Ureter (tissue), 1 donor: ENCODE measurements at places on chromosomes 5 and 9. TPM values are rescaled to one million over a fixed set of nuclear protein-coding genes. Genes with fewer than 3 reads are reported as not detected.

- no peak for DNase-seq
Observed at GRCh38 chr5:68356216-68356615, 140.7 kb downstream of the PIK3R1 start.

Gene PRRX2
- total RNA-seq, result 6.5 TPM

GRCh38 chr5:11757661-11758060, 146.6 kb downstream of the CTNND2 start:
- no peak for DNase-seq

DNA sequence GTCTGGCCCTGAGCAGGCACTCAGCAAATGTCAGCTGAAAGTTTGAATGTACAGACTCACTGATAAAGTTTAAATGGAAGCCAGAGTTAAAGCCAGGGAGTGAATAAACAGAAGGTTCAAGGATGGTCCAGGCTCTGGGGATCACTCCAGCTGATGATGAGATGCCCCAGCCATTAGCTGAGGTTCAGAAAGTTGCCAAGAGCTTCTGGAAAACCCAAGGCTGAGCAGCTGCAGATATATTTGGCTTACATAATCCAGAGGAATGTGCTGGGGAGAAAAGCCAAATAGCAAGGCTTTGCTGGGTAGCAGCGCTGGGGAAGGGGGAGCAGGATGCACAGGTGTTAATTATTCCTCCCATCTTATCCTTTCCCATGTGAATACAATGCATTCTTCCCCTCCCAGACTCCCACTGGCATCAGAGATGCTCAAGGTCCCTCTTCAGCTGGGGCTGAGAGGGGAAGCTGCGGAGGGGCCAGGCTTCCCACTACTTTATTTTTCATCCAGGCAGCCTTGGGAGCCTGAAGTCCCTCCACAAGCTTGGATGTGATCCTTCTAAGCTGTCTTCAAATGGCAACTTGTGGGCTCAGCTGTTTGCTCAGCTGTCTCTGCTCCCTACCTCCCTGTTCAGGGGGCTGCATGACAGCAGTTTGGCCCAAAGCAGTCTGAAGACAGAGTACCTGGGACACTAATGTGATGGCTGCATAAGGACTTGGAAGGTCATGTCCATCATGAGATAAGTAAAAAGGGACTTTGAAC, 341.2 kb downstream of the TRIM32 start:
- DNase-seq, result no peak

DNA sequence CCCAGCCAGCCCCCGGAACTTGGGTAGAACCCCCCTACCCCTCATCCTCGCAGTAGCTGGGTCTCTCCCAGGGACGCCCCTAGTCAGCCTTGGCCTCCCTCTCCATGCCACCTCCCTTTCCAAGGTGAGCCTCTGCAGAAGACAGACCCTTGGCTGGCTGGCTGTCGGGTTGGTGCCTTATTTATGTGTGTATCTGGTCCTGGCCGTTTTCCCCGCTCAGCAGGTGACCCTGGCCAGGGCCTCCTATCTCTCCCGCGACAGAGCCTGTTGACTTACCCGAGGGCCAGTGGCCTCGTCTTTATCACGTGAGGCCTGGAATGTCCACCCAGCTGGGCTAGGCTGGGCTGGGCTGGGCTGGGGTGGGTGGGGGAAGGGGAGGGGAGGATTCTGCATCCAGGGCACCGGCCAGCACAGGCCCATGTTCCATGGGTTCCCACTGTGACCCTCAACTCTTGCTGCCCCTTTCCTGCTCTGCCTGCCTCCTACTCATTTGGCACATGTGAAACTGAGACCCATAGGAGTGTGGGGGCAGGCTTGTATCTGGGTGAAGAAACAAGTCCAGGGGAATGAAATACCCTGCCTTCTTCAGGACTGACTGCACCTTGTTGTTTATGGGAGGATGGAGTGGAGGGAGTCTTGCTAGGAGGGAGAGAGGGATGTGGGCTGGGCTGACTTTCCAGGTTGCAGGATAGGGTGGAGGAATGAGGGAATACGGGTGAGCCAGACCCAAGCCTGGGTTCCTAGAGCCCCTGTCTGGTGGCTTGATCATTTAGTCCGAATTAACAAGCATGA, 3.1 kb downstream of the CXXC5 start:
- peak; percentile 61 for DNase-seq

DNA sequence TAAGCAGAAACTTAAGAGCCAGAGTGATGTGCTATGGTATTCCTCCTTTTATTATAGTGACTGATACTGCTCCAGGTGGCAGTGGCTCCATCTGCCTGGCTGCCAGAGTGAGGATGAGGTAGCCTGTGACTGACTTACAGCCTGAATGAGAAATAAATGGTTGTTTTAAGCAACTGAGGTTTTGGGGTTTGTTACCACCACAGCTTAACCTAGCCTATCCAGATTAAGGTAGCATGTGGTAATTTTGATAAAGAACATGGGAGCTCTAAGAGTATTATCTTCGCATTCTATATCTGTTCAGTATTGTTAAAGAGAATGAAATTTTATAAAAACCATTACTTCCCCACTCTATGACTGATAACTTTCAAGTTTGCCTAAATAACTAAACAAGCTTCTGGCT, 39.0 kb downstream of the GOLPH3 start:
- DNase-seq, result no peak

- DNase-seq, result no peak
Observed at GRCh38 chr9:715743-716400, 125.6 kb upstream of the DMRT1 start.

DNA sequence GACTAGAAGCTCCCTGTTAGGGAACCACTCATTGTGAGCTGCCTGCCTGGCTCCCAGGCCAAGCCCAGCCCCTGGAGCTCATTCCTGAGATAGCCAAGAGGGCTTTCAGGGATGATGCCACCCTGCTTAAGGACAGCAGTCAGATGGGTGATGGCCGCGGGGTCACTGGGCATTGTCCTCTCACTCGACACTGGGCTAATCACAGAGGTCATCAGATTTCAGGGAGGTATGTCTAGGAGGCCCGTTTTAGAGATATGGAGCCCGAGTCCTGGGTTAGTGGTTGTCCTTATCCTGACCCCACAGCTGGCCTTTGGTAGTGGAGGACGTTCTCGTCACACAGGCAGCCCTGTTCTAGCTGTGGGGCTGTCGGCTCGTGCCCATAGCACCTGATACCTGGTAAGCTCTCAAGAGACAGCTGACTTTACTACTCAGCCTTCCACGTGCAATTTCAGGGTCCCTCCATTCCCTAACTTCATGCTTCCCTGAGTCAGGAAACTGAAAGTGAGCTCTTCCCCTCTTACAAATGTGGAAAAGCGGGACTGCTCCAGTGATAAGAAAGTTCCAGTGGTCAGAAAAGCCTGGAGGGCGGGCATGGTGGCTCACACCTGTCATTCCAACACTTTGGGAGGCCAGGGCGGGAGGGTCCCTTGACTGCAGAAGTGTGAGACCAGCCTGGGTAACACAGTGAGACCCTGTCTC, 7.1 kb upstream of the PTGES start:
- DNase-seq, result no peak

Gene EFCAB9
- total RNA-seq, result not detected
